ENCODE measurements at places on chromosomes 6 and 20.

- DNase-seq: no peak
Measured at GRCh38 chr6:126926926-126927325, 191.5 kb upstream of the RSPO3 start.

- no peak for DNase-seq
Measured at GRCh38 chr6:161111261-161111660, 119.7 kb downstream of the MAP3K4 start.

DNA sequence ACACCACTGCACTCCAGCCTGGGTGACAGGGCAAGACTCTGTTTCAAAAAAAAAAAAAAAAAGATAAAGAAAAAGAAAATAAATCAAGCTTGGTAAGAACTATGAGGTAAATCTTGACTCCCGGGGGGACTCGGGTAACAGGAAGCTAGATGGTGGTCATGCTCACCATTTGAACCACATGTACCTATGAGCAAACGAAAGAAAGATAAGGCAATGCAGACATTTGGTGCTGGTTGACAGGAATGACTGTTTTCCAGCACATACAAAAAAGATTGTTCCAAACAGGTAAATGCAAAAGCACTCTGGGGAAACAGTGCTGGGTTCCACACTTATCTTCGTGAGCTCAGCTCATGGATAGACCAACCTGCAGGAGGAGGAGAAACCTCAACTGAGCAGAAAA lies 22.8 kb upstream of the PTPN1 start:
- DNase-seq: no peak

GRCh38 chr20:37797669-37798175 lies 103.9 kb downstream of the CTNNBL1 start:
- DNase-seq: no peak

DNA sequence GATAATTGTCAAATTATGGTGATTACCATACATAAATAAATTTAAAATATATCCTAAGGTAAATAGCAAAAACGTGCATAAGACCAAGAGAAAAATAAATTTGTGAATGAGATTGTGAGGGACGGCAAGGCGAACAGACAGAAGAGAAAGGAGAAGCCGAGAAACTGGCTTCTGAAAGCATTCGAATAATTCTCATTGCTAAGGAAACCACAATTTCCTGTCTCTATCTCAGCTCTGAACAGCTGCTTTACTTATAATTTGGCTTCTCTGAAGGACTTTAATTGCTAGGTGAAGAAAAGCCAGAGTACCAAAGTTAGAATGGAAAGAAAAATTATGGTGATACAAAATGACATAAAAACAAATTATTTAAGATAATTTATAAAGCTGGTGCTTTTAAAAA lies 79.0 kb upstream of the RGS17 start:
- DNase-seq: no peak

DNA sequence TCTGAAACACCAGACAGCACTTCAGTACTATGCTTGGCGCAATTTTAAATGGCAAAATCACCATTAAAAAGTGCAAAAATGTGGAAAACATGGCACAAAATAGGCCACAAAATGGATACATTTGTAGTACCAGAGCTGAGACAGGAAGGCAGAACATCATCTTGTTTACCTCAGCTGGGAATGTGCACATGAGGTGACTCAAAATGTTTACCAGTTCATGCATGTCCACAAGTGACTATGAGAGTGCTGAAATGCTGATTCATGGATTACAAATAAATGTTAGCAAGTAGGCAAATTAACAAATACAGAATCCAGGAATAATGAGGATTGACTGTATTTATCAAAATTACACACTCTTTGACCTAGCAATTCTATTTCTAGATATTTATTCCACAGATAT lies 201.6 kb downstream of the ISM1 start:
- DNase-seq: no peak

DNA sequence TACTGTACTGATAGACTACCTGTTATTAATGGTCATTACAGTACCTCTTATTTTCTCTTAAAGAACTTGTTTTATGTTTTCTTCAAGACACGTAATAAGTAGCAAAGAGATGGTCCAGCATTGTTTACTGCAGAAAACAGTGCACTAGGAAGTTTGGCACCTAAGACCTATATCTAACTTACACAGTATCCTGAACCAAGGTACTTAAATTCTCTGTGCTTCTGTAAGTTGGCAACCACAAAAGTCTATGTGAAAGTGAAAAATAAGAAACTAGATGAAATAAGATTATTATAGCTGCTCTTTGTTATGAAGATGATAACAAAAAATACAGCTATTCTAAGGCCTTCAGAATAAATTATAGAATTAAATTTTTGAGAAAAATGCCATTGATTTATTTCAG lies 411.7 kb upstream of the SOX4 start:
- no peak for DNase-seq
